HL-60 (cell line): ENCODE measurements at places on chromosomes 4 and X.

DNA sequence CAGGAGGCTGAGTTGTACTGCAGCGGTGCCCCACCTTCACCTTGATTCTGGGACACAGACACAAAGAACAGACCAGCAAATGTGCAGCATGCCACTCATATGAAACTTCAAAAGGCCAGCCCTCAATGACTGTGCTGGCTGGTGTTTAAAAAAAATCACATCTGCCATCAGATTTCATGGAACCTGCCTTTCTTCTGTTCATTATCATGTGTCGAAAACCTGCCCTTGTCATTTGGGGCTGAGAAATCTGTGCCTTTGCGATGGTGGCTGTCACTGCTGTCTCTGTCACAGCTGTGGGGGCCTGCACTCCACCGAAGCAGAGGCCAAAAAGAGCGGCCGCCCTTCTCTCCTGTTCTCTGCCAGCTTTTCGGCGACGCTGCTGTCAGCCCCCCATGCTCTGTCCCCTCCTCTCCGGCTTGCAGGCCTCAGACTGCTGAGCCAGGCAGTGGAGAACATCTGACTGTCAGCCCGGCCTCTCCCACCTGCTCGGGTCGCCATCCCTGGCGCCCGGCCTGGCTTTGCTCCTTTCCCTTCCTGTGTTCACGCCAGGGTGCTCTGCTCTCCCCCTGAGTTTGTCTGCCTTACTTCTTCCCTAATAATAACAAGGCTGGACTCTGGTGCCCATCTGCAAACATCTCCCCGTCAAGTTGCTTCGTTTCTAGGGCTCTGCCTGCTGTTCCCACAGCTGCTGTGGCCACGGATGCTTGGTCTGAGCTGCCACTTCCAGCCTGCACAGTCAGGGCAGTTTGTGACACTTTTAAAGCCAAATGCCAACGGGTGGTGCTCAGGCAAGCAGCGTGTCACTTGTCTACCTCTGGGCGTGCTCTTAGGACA lies 355.2 kb downstream of the UNC5C start:
- no peak for DNase-seq

- no peak for DNase-seq
Observed at GRCh38 chrX:75784680-75785491, at the start of gene MAGEE2. Gene MAGEE2 (minus strand): TSS chrX:75785254. CDS start chrX:75785051, 203 bp downstream.

DNA sequence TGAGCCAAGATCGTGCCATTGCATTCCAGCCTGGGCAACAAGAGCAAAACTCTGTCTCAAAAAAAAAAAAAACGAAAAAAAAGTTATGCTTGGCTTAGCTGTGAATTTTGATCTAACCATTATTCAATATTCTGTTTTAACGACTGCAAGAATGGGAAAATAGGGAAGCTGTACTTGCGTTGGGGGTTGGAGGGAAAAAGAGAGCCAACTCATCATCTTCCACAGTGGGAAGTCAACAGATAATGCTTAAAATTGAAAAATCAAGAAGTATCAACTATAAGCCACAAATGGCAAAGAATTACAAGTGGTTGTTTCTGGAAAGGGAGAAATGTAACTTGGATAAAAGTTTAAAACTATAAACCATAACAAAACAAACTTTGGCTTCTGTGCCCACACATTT lies 2.9 kb downstream of the TEC start:
- DNase-seq: no peak

GRCh38 chr4:165970703-165971420 lies 97.8 kb downstream of the TLL1 start:
- DNase-seq: no peak

DNA sequence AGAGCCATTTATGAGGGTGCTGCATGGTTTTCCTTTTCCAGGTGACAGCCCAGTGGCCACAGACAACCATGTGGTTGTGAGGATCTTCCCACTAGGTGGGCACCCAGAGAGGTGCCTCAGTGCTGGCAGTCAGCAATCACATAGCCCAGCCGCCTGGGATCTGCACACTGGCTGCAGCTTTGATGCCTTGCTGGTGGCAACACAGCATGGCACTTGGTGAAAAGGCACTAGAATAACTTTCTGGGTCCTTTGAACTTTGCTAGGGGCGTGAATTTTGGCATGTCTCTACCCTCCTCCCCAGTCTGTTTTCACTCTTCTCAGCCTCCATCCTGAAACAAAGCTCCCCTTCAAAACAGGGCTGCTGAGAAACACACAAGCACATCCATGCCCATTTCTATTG lies 108.8 kb upstream of the RPL34 start:
- DNase-seq: no peak

DNA sequence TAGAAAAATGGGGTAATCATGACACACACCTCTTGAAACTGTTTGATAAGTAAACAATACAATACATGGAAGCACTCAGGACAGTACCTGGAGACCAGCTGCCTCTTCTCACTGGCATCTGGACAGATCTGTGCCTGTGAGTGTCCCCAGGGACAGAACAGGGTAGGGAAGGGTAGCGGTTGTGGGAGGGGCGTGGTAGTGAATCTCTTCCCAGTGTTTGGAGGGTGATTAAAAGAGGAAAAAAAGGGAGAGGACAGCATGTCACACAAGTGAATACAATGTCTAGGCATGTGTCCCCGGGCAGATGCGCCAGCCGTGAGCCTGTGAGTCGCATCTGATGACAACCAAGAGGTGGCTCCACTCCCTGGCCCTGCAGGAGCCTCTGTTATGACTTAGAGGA lies 138.8 kb upstream of the MSX1 start:
- no peak for DNase-seq

DNA sequence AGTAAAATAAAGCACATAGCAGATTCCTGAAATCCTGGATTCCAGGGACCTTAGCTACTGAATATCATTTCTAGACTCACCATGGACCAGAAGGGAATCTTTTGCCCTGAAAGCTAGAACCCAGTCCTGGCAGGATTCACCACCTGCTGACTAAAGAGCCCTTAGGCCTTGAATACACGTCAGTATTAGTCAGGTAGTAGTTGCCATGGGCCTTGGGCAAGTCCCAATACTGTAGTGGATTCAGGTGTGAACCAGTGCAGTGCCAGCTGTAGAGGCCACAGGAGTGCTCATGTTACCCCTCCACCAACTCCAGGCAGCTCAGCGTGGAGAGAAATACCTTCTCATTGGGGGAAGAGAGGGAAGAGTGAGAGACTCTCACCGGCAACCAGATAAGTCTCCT lies 64.1 kb upstream of the UBQLN2 start:
- DNase-seq: no peak

- no peak for DNase-seq
Observed at GRCh38 chrX:10401239-10401638, 219.1 kb downstream of the MID1 start.

DNA sequence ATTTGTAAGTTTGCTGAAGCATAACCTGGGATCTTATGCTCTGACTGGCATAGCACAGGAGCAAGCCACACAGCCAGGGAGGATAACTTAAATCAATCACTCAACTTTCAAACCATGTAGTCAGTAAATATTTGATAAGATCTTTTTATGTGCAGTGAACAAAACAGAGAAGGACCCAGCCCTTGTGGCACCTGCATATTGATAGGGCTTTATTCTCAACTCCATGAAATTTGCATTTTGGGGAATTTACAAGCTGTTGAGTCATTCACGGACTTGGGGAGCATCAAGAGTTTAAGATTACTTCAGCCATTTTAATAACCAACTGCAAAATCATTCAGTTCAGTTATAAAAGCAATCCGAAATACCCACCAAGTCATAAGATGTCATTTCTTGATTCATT lies 122.6 kb downstream of the COMMD8 start:
- no peak for DNase-seq

- peak; percentile 76 for DNase-seq
Observed at GRCh38 chr4:70993181-70994068, at the start of gene DCK. Gene DCK (plus strand): TSS chr4:70993649. CDS start chr4:70993836, 187 bp downstream.

- no peak for DNase-seq
Observed at GRCh38 chrX:70826715-70827114, 81.8 kb downstream of the TEX11 start.
